ENCODE measurements at places on chromosomes 2 and 18.

DNA sequence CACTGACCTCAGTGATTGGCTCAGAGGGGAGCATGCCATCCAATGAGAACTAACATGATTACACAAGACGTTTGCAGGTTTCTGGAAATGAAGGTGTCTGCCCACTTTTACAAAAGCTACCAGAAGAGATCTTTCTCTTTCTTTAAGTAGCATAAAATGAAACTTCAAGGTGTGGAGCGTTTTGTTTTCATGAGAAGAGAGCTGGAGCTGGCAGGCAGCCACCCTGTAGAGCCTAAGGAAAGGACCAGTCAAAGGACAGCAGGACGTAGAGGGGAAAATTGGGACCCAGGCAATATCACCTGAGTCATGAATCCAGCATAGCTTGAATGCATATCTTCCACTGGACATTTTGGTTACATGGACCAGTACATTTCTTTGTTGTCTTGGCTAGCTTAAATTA is 331.0 kb downstream of the EPHA4 start:
- DNase-seq: no peak

DNA sequence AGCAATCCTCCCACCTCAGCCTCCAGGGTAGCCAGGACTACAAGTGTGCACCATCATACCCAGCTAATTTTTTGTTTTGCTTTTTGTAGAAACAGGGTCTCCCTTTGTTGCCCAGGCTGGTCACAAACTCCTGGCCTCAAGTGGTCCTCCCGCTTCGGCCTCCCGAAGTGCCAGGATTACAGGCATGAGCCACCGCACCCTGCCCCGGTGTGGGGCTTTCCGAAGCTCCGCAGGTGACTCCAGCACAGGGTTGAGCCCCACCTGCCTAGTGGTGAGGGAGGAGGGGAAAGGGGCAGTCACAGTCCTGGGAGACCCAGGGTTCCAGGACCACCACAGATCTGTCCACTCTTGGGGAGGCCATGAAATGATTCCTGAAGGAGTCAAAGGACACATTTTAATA is 5.2 kb downstream of the PRLH start:
- no peak for DNase-seq

- DNase-seq: no peak
Measured at GRCh38 chr2:240585101-240585500, 1.4 kb upstream of the CAPN10 start.

DNA sequence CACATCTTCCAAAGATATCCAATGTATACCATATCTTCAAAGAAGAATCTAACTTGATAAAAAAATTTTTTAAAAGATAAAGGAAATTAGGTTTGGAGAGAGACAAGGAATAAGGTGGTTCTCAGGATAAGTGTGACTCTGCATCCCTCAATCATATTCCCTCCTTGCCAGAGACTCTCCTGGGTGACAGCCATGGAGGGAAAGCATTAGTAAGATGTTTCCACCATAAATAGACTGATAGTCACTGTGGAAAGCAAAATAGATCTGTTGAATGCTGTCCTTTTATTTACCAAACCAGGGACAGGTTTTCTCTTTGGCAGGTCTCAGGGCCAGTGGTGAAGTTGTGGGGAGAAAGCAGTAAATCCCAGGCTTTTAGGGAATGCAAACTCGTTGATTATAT is 107.6 kb downstream of the PRPF40A start:
- DNase-seq: no peak

DNA sequence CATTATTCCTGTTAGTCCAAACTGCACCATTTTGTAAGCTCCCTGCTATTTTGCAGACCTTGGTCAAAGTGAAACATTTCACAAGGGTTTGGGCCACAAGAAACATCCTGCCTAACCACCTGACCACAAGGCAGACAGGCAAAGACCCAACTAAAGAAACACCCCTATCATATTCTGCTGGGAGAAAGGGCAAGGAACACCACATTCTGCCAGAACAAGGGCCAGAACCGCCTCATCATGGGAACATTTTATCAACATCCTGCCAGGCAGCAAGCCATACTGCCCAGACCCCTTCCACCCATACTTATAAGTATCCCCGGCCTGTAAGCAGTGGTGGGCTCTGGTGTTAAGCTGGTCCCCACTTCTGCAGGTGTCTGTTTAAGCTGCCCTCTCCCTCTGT is 12.0 kb upstream of the RAB31 start:
- no peak for DNase-seq

- no peak for DNase-seq
Measured at GRCh38 chr2:47058003-47058931, 96.8 kb downstream of the STPG4 start.

- DNase-seq: no peak
Measured at GRCh38 chr18:26867471-26867870, 2.0 kb upstream of the AQP4 start.

DNA sequence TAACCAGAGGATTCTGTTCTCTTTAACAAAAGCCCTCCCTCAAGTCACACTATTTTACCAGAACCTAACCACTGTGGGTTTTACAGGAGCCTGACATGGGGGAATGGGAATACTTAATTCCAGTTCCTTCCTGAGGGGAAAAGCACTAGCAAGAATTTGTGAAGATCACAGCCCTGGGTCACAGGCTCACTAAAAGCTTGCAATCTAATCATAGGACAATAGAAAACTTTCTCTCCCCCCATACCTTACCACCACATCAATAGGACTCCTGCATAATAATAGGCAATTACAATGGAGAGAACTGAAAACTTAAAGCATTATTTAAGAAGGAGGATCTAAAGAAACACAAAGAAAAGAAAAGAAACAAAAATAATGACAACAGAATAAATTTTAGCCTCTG is 225.8 kb upstream of the ZNF804A start:
- no peak for DNase-seq

DNA sequence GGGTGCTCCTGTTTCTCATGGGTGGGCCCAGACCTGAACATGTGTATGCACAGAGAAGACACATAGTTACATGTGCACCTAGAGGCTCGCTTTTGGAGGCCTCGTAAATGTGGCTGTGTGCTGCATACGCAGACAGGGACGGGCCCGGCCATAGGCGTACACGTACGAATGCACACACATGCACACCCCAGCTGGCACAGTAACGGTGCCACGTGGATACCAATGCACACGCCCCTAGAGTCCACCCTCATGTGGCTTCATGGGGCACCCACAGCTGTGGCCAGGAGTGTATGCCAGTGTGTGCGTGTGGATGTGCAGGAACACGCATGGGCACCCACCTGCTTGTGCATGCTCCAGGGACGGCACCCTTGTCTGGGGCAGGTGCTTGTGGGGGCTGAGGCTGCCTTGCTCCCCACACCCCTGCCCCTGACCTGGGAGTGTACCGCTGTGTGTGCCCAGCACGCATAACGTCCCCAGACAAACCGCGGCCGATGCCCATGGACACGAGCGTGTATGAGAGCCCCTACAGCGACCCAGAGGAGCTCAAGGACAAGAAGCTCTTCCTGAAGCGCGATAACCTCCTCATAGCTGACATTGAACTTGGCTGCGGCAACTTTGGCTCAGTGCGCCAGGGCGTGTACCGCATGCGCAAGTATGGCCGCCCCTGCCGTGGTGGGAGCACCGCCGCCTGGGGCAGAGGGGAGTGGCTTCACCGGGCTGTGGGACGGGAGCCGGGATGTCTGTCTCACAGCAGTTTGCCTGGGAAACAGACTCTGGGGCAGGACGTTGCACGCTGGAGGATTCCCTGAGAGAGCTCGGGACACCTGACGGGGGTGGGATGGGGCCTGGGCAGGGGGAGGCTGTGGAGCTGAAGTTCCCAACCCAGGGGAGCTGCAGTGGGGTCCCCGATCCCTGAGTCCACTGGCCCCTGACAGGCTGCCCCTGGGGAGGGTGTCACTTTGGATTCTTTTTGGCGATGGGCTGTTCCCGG is 21.0 kb downstream of the ZAP70 start:
- no peak for DNase-seq

- DNase-seq: no peak
Measured at GRCh38 chr2:19041434-19042041, 316.9 kb downstream of the OSR1 start.

DNA sequence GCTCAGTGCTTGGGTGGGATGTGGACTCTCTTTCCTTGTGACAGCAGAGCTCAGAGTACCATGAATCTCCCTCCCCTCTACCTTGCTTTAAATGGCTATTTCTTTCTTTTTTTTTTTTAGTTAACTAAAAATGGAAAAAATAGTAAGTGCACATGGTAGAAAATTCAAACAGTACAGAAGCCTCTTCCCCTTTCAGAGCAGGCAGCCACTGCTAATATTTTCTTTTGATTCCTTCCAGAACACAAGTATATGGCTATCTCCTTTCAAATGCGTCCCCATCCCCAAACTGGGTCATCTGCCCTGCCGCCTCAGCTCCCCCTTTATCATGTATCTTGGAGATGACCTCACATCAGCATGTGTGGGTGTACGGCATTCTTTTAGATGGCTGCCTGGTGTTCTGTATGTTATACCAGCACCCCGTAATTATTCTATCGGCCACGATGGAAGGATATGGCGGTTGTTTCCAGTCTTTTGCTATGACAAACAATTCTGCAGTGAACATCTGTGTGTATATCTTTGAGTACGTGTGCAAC is 70.5 kb upstream of the DLX2 start:
- no peak for DNase-seq

GRCh38 chr2:83342860-83343329 is 1116.2 kb downstream of the SUCLG1 start:
- no peak for DNase-seq
